ENCODE measurements at places on chromosomes 6 and 20.

- DNase-seq = no peak
Observed at GRCh38 chr6:129679758-129680157, 30.2 kb downstream of the ARHGAP18 start.

DNA sequence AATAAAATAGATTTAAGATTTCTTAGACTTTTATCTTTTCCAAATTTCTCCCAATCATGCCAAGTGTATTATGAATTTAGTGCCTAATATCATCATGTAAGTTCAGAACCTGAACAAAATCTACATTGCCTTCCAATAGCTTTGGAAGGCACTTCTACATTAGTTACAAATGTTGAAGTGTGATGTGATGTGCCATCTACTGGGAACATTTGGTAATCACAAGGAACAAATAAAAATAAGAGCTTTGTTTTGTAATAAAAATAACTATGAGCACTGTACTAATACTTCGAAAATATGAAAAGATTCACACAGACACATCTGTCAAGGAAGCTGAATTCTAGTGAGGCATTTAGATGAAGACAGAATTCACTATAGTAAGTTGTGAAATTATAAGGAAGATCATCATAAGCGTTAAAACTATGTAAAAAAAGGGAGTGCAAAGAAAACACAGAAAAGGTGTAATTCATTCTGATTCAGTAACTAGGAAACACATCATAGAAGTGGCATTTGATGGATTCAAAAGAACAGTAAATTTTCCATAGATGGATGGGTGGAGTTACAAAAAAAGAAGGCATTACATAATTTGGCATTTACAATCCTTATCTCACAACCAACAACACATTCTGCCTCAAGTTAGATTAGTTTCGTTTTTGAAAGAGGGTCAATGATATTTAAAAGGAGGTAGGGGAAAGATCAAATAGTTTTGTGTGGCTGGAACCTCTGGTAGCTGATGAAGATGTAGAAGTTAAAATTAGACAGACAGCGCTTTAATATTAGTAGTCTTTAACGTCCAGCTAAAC lies 161.0 kb downstream of the ASCC3 start:
- no peak for DNase-seq

DNA sequence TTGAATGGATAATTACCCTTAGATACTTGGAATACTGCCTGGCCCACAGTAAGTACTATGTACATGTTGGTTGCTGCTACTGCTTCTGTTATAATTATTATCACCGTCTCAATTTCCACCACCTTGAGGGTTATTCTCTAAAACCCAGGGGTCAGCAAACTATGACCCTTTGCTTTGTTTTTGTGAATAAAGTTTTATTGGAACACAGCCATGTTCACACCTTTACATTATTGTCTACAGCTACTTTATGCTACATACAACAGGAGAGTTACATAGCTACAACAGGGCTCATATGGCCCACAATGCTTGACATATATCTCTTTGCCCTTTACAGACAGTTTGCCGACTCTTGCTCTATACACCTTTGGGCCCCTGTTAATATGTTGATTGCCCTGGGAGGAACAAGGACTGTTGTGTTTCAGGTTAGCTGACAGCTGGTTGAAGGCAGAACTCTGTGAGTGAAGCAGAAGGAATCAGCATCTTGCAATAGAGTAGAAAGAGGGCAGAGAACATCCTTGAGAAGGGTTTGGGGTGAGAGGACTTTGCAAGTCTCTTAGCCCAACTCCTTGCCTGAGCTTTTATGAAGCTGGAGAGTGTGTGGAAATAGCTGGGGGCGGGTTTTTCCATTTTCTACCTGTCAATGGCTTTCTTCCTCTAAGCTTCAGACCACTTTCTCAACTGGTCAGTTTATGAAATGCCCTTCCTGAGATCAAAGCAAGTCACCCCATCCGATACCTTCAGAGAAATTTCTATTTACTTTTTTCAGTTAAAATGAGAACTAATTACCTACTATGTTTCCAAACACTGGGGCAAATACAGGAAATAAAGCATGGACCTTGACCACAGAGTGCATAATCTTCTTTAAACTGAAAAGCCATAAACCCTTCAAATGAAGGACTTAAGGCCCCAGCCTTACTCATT lies 3.5 kb upstream of the MEP1A start:
- no peak for DNase-seq

- no peak for DNase-seq
Observed at GRCh38 chr6:80566361-80566760, 459.9 kb downstream of the BCKDHB start.

DNA sequence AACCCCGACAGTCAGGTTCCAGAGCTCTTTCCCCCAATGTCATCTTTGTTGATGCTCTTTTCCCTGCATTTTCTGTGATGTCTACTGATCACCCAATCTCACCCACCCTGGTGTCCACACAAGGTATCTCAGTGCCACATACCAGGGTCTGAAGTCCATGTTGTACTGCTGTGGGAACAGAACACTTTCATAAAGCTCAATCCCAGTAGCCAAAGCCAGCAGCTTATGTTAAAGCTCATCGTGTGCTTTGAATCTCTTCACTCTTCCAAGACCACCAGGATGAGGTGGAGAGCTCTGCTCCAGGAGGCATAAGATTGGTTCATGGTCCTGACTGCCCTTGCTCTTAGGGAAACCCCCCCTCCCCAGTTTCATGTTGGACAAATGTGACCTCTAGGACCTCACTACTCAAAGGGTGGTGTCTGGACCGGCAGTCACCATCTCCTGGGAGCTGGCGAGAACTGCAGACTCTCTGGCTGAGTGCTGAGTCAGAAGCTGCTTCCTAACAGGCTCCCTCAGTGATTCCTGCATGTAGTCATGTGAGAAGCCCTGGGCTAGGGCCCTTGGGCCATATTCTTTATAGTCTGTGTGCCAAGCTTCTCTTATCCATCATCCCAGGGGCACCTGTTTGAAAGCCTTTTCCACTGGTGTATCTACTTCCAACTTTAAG lies 13.4 kb upstream of the CPNE5 start:
- no peak for DNase-seq

GRCh38 chr20:31845300-31845863 lies at the start of gene FOXS1:
Gene FOXS1 (minus strand): TSS chr20:31845604. CDS start chr20:31845542, 62 bp downstream.
- no peak for DNase-seq

DNA sequence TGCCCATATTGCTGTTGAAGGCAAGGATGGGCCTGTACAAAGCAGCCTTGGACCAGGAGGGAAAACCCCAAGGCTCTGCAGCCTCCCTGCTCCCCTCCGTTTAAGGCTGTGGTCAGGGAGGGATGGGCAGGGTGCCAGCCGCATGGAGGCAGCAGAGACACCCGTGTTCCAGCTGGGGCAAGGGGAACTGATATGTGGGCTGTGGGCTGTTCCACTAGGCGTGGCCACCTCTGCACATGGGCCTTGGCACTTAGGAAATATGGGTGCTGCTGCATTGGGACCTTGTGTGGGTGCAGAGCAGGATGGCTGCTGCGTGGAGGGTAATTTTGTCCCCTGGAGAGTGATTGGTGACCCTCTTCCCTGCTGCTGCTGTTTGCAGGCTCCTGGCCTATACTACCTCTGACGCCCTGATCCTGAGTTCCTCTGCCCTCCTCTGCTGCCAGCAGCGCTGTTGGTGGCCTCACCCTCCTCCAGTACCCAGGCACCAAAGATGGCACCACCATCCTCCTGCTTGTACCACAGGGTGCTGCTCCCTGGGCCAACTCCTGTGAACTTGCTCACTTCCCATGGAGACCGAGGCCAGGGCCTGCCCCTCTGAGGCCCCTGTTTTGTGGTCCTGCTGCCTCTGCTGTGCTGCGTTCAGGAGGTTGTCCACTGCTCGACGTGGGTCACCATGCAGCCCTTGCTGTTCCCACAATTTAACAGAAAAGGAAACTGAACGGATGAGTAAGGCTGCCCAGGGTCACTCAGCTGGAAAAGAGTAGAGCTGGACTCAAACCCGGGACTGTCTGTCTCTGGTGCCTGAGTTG lies 35.3 kb downstream of the PANK2 start:
- DNase-seq = no peak

All from NCI-H1930 (cell line).